ENCODE measurements at places on chromosomes 6 and 20. TPM values are rescaled to one million over a fixed set of nuclear protein-coding genes. Genes with fewer than 3 reads are reported as not detected.

GRCh38 chr6:39330476-39330875, 8.0 kb upstream of the KCNK16 start:
- no peaks in the 10 kb centered on the region for H3K4me1 ChIP-seq
- H3K27ac ChIP-seq, result no peak overlapping the region
- no peak for DNase-seq
- H3K36me3 ChIP-seq, result no peaks in the 10 kb centered on the region

DNA sequence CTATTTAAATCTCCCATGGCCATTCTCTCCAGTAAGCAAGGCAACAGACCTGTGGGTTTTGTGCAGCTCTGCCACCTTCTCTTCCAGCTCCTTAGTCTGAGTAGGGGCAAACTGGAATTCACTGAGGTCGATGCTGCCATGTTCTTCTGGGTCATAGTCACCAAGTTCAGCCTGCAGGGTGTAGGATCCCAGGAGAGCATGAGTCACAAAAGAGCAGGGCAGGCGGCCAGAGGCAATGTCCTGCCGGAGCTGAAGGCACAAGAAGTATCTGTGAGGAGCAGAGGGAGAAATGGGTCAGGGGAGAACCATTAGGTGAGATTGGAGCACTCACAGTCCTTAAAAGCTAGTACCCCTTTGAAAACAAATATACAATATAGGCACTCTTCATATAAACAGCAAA, 73.7 kb downstream of the SMLR1 start:
- H3K36me3 ChIP-seq, result no peaks in the 10 kb centered on the region
- H3K4me1 ChIP-seq, result no peaks in the 10 kb centered on the region
- H3K27ac ChIP-seq, result no peak overlapping the region
- DNase-seq, result no peak
- H3K4me3 ChIP-seq, result no peak overlapping the region

DNA sequence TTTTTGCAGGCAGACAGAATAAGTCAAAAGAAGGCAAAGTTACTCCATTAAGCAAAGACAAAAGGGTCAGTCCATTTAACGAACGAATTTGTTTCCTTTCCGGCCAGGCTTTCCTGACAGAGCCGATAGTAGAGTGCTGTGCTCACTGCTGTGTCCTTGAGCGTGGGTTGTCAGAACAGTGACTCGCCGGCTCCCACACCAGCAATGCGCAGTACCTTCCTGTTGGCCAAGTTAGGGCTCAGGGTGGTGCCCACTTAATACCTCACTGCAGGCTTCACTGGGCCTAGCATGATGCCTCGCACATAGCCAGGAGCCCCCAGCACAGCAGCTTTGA, 294.7 kb downstream of the FOXC1 start:
- H3K36me3 ChIP-seq, result no peaks in the 10 kb centered on the region
- H3K4me3 ChIP-seq, result no peak overlapping the region
- H3K27ac ChIP-seq, result no peak overlapping the region
- H3K27me3 ChIP-seq, result no peaks in the 10 kb centered on the region
- H3K4me1 ChIP-seq, result peaks cover 2% of the 10 kb centered on the region

- H3K27me3 ChIP-seq, result no peaks in the 10 kb centered on the region
- no peak overlapping the region for H3K27ac ChIP-seq
- no peak for DNase-seq
- no peak overlapping the region for H3K4me3 ChIP-seq
- H3K36me3 ChIP-seq, result no peaks in the 10 kb centered on the region
Measured at GRCh38 chr20:12358655-12359009, 440.9 kb downstream of the BTBD3 start.

- no peak overlapping the region for H3K4me3 ChIP-seq
- H3K4me1 ChIP-seq, result peaks cover 3% of the 10 kb centered on the region
- H3K27ac ChIP-seq, result no peak overlapping the region
- H3K36me3 ChIP-seq, result peaks cover 9% of the 10 kb centered on the region
Measured at GRCh38 chr6:109788687-109789086, 97.6 kb downstream of the FIG4 start.

- H3K36me3 ChIP-seq, result peaks cover 45% of the 10 kb centered on the region
- no peak overlapping the region for H3K27ac ChIP-seq
- no peaks in the 10 kb centered on the region for H3K27me3 ChIP-seq
- no peak for DNase-seq
Measured at GRCh38 chr6:73299151-73299971, 36.4 kb upstream of the KHDC1 start.

DNA sequence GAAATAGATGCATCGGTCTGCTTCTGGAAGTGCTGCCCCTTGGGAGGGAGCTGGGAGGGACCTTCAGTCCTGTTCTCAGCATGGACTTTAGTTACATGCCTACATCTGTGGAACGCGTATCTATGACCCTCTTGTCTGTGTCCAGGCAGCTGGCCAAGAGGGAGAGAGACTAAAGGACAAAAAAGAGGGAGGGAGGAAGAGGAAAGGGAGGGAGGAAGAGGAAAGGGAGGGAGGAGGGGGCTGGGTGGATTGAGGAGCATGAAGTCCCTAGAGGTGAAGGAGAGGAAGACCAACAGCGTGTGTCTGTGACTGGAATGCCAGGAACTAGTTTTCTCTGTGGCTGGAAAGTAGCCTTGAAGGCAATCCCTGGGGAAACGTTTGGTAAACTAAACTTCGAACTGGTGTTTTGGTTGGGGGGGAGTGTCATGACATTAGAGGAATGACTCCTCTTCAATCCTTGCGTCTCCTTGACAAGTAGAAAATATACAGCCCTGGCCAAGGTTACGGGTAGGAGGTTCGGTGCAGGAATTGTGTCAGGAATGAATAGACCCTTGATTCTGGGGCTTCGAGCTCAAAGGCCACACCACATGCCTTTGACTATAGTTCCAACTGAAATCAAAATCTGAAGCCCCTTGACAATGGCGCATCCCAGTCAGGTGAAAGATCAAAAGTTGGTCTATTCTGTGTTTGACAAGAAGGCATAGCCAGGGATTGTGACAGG, 52.0 kb upstream of the PLEKHG1 start:
- H3K4me1 ChIP-seq, result no peaks in the 10 kb centered on the region
- H3K27me3 ChIP-seq, result no peaks in the 10 kb centered on the region
- no peaks in the 10 kb centered on the region for H3K36me3 ChIP-seq
- peak; percentile 40 for DNase-seq

- no peak overlapping the region for H3K27ac ChIP-seq
- H3K27me3 ChIP-seq, result no peaks in the 10 kb centered on the region
- H3K4me3 ChIP-seq, result no peak overlapping the region
Measured at GRCh38 chr6:44275749-44276648, 5.7 kb downstream of the TMEM151B start.

DNA sequence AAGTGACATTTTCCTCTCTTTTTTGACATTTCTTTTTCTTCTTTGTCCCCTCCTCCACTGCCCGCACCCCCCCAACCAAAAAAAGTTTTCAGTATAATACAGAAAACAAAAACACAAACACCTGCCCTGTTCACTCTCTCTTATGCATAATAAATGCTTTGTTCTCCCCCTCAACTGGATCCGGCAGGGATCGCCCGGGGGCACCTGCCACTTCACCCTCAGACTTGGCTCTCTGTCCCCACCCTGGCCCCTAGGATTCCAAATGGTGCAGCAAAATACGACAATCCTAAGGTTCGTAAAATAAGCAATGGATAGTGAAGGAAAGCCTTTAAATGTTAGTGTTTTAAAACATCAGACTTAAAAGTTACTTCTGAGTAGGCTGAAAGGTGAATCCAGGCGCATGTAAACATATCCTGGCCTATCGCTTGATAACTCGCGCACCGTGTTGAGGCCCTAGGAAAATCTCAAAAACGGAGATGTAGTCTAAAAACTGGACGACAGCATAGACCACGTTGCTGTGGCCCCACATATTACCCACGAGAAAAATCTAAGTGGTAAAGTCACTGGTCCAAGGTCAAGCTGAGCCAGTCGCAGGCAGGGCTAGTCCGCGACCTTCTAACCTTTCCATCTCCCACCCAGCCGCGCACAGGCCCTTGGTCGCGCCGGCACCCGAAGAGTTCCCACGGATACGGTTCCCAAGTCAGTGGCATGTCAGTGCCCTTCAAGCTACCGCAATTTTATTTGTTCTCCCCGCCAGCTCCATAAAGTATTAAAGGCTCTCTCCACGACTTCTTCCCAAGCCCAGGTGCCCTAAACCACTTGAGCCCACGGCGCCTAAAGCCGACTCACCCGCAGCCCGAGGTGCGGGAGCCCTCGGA, 130.8 kb downstream of the OGFRL1 start:
- H3K27me3 ChIP-seq, result no peaks in the 10 kb centered on the region
- no peaks in the 10 kb centered on the region for H3K4me1 ChIP-seq
- DNase-seq, result no peak
- H3K4me3 ChIP-seq, result peak overlapping the region; percentile 81

- H3K27ac ChIP-seq, result no peak overlapping the region
- H3K4me3 ChIP-seq, result no peak overlapping the region
- no peaks in the 10 kb centered on the region for H3K36me3 ChIP-seq
- DNase-seq, result peak; percentile 93
- H3K27me3 ChIP-seq, result no peaks in the 10 kb centered on the region
Measured at GRCh38 chr6:44475779-44476434, 88.4 kb downstream of the CDC5L start.

GRCh38 chr6:41972826-41973225, 31.2 kb upstream of the CCND3 start:
- no peak overlapping the region for H3K4me3 ChIP-seq
- H3K27me3 ChIP-seq, result no peaks in the 10 kb centered on the region
- DNase-seq, result no peak
- H3K4me1 ChIP-seq, result no peaks in the 10 kb centered on the region
- H3K36me3 ChIP-seq, result no peaks in the 10 kb centered on the region

DNA sequence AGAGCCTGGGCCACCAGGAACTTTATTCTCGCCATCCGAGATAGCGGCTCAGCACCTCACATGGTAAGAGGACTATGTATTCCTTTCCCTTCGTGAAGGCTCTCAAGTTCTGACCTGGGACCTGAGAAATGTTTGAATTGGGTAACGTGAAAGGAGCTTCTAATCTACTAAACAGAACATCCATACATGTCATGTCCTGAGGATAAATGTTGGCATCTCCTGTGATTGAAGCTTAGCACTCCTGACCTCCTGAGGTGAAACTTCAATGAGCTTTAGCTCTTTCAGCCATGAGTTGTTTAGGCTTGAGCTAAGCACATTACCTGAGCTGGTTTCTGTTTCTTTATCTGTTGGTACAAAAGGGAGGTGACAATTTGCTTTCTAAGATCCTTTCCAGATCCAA, 280.9 kb downstream of the PACRG start:
- H3K4me1 ChIP-seq, result no peaks in the 10 kb centered on the region
- DNase-seq, result no peak
- H3K36me3 ChIP-seq, result no peaks in the 10 kb centered on the region
- H3K4me3 ChIP-seq, result no peak overlapping the region
- no peak overlapping the region for H3K27ac ChIP-seq

DNA sequence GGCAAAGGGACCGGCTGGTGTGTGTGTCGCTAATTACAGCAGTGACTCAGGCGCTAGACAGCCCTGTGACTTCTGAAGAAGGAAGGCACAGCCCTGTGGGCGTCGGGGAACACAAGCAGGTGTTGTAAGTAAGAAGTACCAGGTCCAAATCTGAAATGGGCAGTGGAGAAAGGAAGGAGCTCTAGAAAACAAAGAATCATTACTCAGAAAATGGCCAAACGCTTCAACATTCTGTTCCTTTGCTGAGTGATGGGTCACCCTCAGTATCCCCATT, 106.8 kb downstream of the PXDC1 start:
- no peak overlapping the region for H3K4me3 ChIP-seq
- no peak for DNase-seq
- H3K36me3 ChIP-seq, result no peaks in the 10 kb centered on the region

- peak overlapping the region; percentile 73 for H3K4me3 ChIP-seq
- H3K27me3 ChIP-seq, result peaks cover 79% of the 10 kb centered on the region
- H3K27ac ChIP-seq, result no peak overlapping the region
Measured at GRCh38 chr6:99612551-99613408, 6.1 kb downstream of the PRDM13 start.

GRCh38 chr6:25403150-25403549, 124.0 kb downstream of the CARMIL1 start:
- no peak overlapping the region for H3K4me3 ChIP-seq
- peaks cover 14% of the 10 kb centered on the region for H3K4me1 ChIP-seq
- H3K27ac ChIP-seq, result no peak overlapping the region
- DNase-seq, result no peak
- H3K27me3 ChIP-seq, result no peaks in the 10 kb centered on the region
- H3K36me3 ChIP-seq, result no peaks in the 10 kb centered on the region

GRCh38 chr6:158799051-158799792, 19.9 kb downstream of the EZR start:
- no peak overlapping the region for H3K4me3 ChIP-seq
- no peaks in the 10 kb centered on the region for H3K27me3 ChIP-seq
- H3K27ac ChIP-seq, result no peak overlapping the region
- peaks cover 39% of the 10 kb centered on the region for H3K36me3 ChIP-seq
- no peak for DNase-seq

DNA sequence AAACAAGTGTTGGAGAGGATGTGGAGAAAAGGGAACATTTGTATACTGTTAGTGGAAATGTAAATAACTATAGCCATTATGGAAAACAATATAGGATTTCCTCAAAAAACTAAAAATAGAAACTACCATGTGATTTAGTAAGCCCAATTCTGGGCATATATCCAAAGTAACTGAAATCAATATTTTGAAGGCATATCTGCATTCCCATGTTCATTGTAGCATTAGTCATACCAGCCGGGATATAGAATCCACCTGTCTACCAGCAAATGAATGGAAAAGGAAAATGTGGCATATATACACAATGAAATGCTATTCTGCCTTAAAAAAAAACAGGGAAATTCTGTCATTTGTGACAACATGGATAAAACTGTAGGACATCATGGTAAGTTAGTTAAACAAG, 15.3 kb upstream of the C6orf58 start:
- no peaks in the 10 kb centered on the region for H3K27me3 ChIP-seq
- no peaks in the 10 kb centered on the region for H3K36me3 ChIP-seq
- no peak overlapping the region for H3K4me3 ChIP-seq
- H3K27ac ChIP-seq, result no peak overlapping the region
- DNase-seq, result no peak

DNA sequence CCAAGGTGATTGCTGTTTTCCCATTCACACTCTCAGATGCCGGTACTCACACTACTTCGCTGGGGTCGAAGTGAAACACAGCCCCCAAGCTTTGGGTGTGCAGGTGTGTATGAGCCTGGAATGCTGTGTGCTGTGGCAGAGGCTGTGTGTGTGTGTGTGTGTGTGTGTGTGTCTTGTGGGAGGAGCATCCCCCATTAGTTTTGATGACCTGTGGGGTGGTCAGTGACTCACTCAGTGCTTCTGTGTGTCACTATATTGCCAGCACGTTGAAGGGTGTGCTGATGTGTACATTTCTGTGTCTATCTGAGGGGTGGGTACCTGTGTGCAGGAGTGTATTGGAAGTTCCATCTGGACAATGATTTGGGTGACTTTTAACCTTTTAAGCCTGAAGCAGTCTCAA, 5.0 kb upstream of the SLC12A5 start:
- no peaks in the 10 kb centered on the region for H3K4me1 ChIP-seq
- no peak for DNase-seq
- H3K27me3 ChIP-seq, result peaks cover 24% of the 10 kb centered on the region
- no peak overlapping the region for H3K4me3 ChIP-seq

The CDH4 gene
- 3.2 TPM for total RNA-seq

The VSX1 gene
- not detected for total RNA-seq

The MAS1 gene
- 0.02 TPM for total RNA-seq

The ARHGAP18 gene
- total RNA-seq, result 2.0 TPM

The SLC52A3 gene
- total RNA-seq, result 3.3 TPM

The FAM83C gene
- total RNA-seq, result not detected

The GHRH gene
- 0.68 TPM for total RNA-seq

The SLC24A3 gene
- total RNA-seq, result 0.83 TPM

The SIRPG gene
- not detected for total RNA-seq

The FRK gene
- 0.15 TPM for total RNA-seq

The C6orf52 gene
- 2.3 TPM for total RNA-seq
